Left renal cortex interstitium (tissue), 4 donors: ENCODE measurements at places on chromosomes 2 and 18.

- peak; percentile 43 for DNase-seq
Measured at GRCh38 chr18:31819106-31819924, 58.6 kb upstream of the SLC25A52 start.

GRCh38 chr18:5839102-5839501 lies 56.2 kb downstream of the TMEM200C start:
- no peak for DNase-seq

DNA sequence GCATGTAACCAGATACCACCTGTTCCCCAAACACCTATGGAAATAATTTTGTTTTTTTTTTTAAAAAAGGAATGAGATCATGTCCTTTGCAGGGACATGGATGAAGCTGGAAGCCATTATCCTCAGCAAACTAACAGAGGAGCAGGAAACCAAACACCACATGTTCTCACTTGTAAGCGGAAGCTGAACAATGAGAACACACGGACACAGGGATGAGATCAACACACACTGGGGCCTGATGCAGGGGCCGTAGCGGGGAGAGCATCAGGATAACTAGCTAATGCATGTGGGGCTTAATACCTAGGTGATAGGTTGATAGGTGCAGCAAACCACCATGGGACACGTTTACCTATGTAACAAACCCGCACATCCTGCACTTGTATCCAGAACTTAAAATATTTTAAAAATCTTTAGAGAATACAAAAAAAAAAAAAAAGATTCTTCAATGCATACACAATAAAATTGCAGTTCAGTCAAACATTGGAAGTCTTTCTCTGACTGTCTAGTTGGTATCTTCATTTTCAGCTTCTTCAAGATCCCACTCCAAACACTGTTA lies 11.6 kb upstream of the CASP10 start:
- no peak for DNase-seq

DNA sequence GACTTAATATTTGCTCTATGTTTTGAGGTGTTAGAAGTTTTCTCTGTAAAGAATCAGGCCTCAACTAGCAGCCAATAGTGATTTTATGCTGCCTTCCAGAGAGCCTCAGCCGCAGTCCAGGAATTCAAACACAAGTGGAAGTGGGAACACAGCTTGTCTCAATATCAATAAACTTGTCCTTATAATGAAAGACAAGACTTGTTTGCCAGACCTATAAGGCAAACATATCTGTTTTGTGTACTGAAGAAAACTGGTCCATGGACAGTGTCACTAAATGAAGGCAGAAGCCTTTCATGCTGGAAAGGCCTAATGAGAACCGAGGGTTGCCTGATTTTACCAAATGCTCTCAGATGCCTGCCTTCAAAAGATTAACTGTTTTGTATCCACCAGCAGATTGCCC lies 182.2 kb downstream of the EPHA4 start:
- no peak for DNase-seq

GRCh38 chr2:30503007-30503694 lies 56.1 kb downstream of the LCLAT1 start:
- DNase-seq: no peak

DNA sequence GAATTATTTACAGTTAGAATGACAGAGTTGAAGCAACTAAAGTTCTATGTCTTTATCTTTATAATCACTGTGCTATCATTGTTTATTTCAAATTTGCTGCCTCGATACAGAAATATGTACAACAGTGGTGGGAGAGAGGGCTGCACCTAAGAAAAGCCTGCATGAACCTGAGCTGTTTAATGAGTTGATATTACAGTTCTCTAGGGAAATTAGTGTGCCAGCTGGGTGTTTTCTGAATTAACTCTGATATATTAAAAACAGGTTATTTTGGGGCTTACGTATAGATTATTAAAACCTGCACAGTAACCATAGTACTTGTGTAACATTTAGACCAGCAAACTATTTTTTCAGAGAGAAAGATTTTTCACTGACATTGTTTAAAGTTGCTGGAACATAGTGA lies 750.5 kb upstream of the DDX18 start:
- DNase-seq: no peak

DNA sequence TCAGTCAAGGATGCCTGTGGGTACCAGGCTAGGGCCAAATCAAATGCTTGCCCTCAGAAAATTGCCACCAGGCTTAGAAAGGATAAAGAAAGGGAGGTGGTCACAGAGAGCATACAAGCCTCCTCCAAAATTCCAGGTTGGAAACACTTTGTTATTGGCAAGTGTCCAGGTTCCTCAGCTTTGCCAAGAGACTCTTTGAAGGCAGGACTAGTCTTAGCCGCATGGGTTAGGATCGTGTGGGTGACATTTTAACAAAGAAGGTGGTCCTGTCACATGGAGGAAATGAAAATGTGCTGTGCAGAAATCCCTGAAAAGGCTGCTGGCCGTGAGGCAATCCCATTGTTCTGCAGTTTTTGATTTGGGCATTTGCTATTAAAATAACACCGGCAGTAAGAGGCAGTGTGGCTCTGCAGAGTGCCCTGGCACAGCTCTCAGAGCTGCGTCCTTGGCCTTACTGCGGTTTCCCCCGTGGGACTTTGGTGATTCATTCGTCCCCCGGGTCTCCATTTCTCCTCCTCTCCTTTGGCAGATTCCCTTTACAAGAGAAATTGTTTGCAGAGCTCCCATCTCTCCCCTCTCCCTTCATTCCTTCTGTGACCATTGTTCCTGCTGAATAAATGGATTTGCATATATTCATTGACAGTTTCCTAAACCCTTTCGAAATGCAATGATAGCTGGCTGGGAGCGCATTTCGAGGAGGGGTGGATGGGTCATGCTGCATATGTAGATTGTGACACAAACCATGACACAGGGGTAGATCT lies 187.3 kb downstream of the VAPA start:
- DNase-seq: no peak

- no peak for DNase-seq
Measured at GRCh38 chr18:75962036-75962572, 532.9 kb downstream of the ZNF516 start.

DNA sequence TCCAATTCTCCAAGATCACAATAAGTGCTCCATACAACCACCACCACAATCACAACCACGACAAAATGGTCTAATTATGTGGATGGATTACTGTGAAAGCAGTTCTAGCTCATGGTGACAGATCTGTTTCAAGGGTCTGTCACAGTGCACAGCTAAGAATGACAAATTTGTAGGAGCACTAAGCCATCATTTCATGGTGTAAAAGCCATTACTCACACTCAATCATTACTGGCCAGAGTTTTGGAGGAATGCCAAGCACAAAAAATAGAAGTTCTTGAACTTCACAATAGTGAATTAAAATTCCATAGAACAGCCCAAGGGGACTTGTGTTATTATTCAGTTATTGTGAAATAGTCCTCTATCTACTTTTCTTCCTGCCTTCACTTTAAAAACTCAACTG lies 2.3 kb downstream of the CPS1 start:
- DNase-seq: no peak

DNA sequence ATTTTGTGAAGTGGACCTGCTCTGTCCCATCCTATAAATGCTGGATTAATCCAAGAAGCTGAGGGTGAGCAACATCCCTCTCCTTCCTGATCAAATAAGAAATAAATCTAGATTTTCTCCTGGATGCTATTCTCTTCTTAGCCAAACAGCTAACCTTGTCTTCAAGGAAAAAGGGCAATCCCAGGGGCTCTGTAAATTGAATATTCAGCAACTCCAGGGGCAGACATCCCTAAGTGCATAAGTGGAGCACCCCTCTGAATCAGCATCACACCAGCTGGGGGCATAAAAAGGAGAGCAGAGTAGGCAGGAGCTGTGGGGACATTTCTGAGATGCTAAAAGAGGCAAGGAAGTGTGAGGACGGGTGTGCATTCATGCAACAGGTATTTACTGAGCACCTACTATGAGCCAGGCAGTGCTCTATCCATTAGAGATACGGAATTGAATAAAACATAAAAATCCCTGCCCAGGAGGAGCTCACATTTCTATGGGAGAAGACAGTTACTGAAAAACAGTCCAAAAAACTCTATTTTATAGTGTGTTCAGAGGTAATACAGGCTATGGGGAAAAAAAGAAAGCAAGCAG lies 2.8 kb upstream of the STEAP3 start:
- no peak for DNase-seq

- no peak for DNase-seq
Measured at GRCh38 chr2:156908825-156909224, 348.7 kb upstream of the GALNT5 start.

DNA sequence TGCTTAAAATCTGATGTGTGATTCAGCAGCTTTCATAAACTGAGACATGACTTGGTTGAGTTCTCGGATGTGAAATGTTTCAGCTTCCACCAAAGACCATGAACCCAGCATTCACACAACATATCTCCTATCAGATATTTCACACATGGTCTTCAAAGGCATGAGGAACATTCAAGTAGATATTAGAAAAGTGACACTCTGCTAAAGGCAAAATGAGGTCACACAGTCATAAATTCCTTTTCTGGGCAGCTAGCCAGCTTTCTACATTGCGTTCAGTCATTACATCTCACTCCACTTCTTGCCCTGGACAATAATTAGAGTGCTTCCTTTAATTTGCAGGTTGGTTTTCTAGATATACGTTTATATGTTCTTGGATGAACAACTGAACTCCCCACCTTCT lies 96.7 kb downstream of the GAREM1 start:
- no peak for DNase-seq

DNA sequence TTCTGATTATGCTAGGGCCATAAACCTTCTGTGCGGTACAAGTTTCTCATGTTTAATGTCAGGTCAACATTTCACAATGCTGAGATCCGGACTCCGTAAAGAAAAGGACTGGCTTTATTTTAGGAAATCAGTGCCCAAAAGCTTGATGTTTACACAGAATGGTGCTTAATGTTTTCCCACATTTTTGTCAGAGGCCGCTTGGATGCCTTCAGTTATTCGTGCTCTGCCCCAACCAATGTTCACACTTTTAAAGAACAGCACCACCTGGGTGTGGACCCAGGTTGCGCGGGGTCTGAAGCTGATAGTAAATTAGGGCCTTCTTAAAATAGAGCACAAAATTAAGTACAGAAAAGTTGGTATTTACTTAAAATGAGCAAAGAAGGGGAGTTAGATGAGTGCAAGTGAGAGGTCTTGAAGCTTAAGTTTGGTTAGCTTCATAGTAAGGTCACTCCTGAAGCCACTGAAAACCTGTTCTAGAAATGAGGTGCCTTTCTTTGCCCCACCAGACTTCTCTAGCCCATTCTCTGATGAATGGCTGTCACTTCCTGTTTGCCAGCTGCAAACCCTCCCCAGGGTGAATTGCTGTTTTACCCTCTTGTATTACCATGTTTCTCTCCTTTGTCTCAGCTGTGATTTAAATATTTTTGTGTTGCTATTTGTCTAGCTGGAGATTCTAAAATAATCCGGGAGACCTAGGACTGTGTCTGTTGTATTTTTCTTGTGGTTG lies 20.5 kb downstream of the SLC3A1 start:
- DNase-seq: no peak

- no peak for DNase-seq
Measured at GRCh38 chr2:45765007-45765727, 113.7 kb downstream of the PRKCE start.

- no peak for DNase-seq
Measured at GRCh38 chr18:29137773-29138495, 961.0 kb upstream of the CDH2 start.

DNA sequence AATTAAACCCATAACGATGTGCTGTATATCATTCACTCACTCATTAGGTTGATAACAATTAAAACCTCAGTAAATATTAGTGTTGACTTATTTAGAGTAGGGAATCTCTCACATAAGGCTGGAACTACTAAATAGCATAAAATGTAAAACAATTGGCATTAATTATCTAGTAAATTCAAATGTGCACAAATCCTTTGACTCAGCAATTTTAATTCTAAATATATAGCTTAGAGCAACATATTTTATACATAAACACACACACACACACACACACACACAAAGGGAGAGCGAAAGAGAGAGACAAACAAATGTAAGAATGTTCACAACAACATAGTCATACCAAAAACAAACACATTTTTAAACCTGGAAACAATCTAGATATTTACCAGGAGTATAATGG lies 443.1 kb upstream of the KCNH7 start:
- no peak for DNase-seq

GRCh38 chr2:191384829-191385228 lies 139.6 kb downstream of the MYO1B start:
- DNase-seq: no peak

GRCh38 chr2:185668710-185669109 lies 69.9 kb upstream of the FSIP2 start:
- no peak for DNase-seq

- no peak for DNase-seq
Measured at GRCh38 chr2:177056481-177056929, 156.1 kb upstream of the HNRNPA3 start.

- DNase-seq: no peak
Measured at GRCh38 chr2:106944215-106944614, 58.2 kb upstream of the ST6GAL2 start.

DNA sequence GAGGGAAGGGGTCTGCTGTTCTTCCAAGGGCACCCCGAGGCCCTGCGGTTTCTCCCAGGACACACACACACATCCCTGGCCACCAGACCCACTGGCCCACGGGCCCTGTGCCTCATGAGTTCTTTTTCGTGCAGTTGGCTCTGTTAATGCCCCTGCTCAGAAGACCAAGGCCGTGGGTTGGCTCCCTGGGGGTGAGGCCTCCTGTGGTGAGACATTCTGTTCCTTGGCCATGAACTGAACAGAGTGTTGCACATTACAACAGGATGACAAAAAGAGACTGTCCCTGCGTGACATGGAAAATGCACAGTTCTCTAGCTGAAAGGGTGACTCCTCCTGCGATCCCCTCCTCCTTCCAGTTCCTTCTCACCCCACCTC lies 30.7 kb downstream of the SH2D6 start:
- no peak for DNase-seq

GRCh38 chr2:54404270-54404669 lies 51.9 kb upstream of the SPTBN1 start:
- no peak for DNase-seq

DNA sequence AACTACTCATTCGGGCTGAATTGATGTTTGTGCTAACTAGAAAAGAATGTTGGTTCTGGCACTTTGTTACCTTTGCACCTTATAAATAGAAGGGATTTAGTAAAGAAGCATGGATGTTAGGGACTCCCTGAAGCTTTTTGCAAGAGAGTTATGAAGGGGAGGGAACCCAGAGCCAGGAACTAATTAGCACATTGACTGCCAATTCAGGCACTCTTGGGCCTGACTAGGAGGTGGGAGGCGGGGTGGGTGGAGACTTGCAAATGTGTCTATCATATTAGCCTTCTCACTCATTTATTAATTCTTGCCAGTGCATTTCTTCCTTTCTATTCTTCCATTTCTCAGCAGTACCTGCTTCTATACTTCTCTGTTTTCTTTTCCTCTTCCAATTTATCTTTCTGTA lies 1022.4 kb downstream of the TMEM182 start:
- no peak for DNase-seq

DNA sequence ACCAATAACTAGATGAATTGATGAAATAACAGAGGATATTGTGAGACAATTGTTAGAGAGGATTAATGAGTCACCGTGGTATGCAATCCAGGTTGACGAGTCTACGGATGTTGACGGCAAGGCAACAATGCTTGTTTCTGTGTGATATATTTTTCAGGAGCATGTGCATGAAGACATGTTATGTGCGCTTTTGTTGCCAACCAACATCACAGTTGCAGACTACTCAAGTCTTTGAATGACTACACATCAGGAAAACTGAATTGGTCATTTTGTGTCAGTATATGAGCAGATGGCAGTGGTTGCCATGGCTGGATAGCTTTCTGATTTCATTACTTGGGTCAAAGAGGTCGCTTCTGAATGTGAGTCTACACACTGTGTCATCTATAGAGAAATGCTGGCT lies 96.8 kb upstream of the CRACDL start:
- no peak for DNase-seq

GRCh38 chr18:58396144-58396543 lies 232.7 kb downstream of the ALPK2 start:
- DNase-seq: no peak
